ENCODE measurements at places on chromosomes 2 and 18. TPM values are rescaled to one million over a fixed set of nuclear protein-coding genes. Genes with fewer than 3 reads are reported as not detected.
A peak's percentile ranks its signal among the peaks of the same experiment; 100 is the strongest.

DNA sequence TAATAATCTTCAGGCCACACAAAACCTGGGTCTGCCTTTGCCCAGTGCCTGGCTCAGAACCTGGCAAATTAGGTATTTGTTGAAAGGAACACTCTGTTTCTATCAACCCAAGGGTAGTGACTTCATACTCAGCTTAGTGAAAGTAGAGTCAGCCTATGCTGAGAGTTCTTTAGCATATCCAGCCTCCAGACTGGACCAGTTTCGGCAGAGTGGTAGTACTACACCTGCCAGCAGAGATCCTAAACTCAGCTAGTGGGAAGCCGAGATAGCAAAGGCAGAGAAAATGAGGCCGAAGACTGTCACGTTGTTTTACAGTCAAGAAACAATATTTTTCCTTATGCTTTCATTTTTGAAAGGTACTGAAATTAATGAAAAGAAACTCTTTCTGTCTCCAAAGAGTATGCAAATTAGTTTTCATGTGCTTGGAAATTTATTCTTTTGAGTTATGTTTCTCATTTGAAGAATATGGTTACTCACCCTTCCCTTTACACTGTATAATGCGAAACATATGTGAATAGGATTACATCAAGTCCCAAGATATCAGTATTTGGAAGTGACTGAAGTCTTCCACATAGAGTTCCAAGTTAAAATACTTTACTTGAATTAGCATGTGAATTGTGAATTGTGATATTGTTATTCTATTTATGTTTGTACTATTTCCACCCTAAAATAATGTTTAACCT is 52.2 kb upstream of the UGP2 start:
- no peak for DNase-seq

The L3MBTL4 gene
- not detected for total RNA-seq

The B4GALT6 gene
- 0.32 TPM for total RNA-seq

DNA sequence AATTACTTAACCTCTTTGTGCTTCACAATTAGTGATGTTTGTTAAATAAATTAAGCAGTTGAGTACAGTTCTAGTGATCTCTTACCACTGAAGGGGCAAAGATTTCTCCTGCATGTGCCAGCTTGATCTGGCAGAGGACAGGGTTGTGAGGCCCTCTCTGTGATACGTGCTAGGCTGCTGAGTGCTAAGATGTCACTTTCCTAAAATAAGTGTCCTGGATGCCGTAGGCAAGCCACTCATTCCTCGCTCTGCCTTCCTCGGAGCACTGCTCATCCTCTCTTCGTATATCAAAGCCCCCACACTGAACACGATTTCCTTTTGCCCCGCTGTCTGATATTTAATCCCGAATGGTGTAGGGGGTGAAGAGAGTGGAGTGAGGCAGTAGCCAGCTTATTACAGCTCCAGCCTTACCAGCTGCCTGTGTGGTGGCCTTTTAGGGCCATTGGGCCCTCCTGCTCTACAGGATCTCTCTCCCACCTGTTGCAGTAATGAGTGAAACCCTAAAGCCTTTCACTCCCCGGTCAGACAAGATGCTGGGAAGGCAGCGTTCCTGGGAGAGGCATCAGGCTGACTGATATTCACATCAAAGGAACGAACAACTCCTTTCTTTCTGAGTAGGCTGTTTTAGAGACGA is 40.5 kb downstream of the PTPRM start:
- DNase-seq, result no peak

The TNFRSF11A gene
- total RNA-seq, result 2.7 TPM

GRCh38 chr2:501130-501529 is 176.1 kb downstream of the TMEM18 start:
- DNase-seq, result no peak

- no peak for DNase-seq
Measured at GRCh38 chr2:5121121-5121520, 571.1 kb upstream of the SOX11 start.

GRCh38 chr2:108944601-108945331 is 44.3 kb downstream of the EDAR start:
- DNase-seq, result no peak

DNA sequence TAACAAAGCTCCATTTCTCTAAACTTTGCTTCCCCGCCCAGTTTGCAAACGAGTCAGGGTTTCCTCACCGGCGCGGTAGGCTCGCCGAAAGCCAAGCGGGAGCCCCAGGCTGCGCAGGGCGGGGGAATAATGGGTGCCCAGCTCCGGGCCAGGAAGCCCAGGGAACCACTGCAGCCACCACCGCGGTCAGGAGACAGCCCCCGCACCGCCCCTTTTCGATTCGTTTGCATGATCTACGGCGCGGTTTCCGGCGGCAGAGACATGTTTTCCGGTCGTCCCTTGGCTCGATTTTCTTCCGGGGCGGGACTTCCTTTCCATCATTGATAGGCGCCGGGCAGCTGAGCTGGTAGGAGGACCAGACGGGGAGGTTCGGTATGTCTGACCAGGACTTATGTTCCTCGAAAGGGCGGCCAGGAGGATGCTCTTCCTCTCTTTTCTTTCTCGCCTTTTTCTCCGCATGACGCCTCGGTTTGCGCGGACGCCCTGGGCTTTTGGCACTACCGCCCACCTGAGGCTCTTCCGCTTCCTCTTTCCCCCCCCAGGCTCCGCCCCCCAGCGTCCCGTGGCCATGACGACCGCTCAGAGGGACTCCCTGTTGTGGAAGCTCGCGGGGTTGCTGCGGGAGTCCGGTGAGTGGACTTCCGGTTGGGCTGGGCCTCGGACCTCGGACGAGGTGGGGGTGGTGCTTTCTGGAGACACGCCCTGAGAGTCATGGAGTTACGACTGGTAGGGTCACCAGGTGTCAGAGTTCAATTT is at the start of gene STK11IP:
STK11IP (plus strand) TSS at position 306 of the 756 bp plus-strand sequence; CDS start at position 569, 263 bp downstream.
- peak; percentile 99 for DNase-seq

DNA sequence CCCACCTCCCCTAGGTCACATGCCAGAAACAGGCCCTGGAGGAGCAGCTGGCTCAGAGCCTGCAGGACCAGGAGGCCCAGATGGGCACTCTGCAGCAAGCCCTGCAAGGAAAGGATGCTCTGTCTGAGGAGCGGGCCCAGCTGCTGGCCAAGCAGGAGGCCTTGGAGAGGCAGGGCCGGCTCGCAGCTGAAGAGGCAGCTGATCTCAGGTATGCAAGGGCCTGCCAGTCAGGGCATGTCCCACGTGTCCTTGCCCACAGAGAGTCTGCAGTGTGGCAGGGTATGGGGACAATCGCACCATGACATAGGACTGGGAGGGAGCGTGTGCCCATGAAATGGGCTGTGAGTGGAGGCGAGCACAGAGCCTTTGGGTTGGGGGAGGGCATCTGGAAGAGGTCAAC is 39.9 kb downstream of the CROCC2 start:
- DNase-seq, result no peak

DNA sequence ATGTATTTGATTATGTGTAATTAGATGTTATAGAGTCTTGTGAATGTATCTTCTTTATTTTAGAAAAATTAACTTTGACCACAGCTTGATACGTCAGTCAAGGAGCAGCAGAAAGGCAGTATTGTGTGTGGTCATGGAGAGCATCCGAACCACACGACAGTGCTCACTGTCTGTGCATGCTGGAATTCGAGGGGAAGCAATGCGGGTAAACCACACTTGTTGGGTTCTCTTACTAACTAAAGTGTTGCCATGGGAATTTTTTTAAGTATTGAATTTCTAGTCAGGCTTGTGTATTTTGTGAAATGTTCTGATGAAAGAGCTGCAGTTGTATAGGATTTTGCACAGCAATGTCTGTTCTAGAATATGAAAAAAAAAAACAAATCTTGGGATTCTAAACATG is 4.8 kb downstream of the PJVK start:
- no peak for DNase-seq

DNA sequence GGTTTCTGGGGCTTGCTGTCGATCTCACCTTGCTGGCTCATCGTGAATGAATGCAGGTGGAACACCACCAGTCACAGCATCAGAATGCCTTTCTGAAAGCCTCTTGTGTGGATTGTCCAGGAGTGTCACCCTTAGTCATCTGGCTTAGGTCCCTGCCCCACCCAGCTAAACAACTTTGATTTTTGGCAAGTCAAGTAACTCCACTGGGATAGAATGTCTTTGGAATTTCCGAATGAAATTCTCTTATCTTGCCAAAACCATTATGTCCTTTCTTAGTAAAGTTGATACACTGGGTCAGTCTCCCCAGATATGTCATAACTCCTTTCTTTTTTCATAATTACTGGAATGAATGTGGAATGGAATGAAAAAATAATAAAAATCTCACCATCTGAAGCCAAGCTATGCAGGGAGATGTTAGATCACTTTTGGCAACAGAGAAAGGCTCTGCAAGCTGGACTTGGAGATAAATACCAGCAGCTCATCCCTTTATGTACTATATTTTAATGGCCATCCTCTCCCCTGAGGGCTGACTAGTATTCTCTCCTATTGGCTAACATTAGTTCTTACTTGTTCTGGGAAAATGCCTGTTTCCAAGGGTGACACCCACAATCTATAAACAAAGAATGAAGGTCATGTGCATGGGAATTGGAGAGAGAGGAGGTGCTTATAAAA is 35.4 kb downstream of the INSIG2 start:
- no peak for DNase-seq

- DNase-seq, result no peak
Measured at GRCh38 chr18:26706911-26707351, 158.6 kb downstream of the AQP4 start.

GRCh38 chr2:58339548-58340243 is 98.6 kb upstream of the FANCL start:
- no peak for DNase-seq

DNA sequence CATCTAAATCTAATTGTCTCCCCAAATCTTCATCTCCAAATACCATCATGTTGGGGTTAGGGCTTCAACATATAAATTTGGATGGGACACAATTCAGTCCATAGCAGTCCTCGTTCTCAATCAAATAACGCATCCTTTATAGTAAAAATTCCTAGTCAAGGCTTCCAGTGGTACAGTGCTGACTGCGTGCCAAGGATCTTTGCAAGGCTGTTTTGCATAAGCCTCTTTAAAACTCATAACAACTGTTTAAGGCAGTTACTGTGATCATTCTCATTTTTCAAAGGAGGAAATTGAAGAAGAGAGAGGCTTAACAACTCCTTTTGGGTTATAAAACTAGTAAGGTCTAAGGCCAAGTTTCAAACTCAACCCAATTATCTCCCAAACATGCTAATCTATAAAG is 666.9 kb downstream of the NYAP2 start:
- no peak for DNase-seq

GRCh38 chr2:185128996-185129395 is 530.7 kb downstream of the ZNF804A start:
- no peak for DNase-seq

The ZSWIM2 gene
- total RNA-seq, result not detected

GRCh38 chr2:366706-367105 is 78.8 kb upstream of the ALKAL2 start:
- no peak for DNase-seq

The CYP1B1 gene
- 148 TPM for total RNA-seq

- no peak for DNase-seq
Measured at GRCh38 chr18:68757126-68757525, 40.8 kb upstream of the CCDC102B start.

The SKOR2 gene
- total RNA-seq, result not detected

GRCh38 chr2:239920693-239921365 is 104.3 kb downstream of the NDUFA10 start:
- DNase-seq, result no peak

DNA sequence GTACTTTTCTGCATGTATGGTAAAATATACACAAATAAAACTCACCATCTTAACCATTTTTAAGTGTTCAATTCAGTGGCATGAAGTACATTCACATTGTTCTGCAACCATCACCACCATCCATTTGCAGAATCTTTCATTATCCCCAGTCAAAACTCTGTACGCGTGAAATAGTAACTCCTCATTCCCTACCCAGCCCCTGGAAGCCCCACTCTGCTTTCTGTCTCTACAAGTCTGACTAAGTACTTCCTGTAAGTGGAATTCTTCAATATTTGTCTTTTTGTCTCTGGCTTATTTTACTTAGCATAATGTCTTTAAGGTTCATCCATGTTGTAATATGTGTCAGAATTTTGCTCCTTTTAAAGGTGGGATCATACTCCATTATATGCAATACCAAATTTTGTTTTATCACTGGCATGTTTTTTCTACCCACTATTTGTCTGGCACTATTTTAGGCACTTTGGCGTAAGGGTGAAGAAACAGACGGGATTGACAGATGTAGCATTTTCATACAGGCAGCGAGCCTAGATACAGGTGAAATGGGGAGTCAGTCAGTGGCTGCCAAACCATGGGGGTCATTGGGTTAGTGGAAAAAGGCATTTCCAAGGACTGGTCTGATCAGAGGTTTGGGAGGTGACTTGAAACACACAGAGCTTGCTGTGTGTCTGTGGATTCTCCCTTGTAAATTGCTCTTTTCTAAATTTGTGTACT is 163.2 kb upstream of the MYCN start:
- no peak for DNase-seq

GRCh38 chr18:72863754-72864153 is 4.0 kb downstream of the NETO1 start:
- no peak for DNase-seq

DNA sequence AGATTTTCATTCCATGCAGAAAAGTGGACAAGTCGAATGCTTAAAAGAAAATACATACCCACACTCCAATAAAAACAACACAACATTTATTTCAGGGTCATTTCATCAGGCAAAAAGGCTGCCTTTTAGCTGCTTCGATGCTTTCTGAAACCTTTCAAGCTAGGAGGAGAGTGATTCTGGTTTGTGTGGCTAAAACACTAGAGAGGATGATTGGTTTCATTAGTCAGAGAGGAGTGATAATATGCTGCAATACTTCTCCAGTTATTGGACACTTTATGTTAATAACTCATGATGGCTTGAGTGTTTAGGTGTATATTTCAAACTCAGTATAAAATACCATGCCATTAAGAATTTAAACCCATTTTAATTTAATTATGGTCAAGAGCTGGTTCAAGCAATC is 614.0 kb downstream of the SLC4A3 start:
- DNase-seq, result no peak

DNA sequence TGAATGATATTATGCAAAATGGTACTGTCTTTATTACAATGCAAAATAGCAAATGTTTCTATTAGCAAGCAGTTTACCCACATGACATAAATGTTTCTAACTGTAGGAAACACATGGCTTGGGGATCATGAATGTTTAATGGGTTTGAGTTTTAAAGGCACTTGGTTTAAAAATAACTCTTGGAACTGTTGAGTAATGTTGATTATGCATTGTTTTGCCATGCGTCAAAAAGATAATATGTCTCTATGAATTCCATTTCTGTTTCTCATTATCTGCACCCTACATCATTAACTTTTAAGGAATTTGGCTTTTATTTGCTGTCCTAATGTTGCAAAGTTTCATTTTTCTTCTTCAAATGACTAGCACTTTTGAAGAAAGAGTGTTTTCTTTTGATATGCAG is 1355.5 kb downstream of the SUCLG1 start:
- no peak for DNase-seq

- DNase-seq, result no peak
Measured at GRCh38 chr2:161991991-161992390, 82.0 kb downstream of the DPP4 start.
